ENCODE measurements at places on chromosomes 16 and 17. TPM values are rescaled to one million over a fixed set of nuclear protein-coding genes. Genes with fewer than 3 reads are reported as not detected.

Gene ASGR1
- total RNA-seq: 2.2 TPM

Gene LPO
- not detected for total RNA-seq

Gene TEKT1
- not detected for total RNA-seq

Gene KRTAP4-1
- total RNA-seq: not detected

Gene ENPP7
- total RNA-seq: 0.26 TPM

Gene HIC1
- total RNA-seq: 34.4 TPM

GRCh38 chr17:5331506-5331905 lies 49.4 kb downstream of the RABEP1 start:
- no peak for DNase-seq

DNA sequence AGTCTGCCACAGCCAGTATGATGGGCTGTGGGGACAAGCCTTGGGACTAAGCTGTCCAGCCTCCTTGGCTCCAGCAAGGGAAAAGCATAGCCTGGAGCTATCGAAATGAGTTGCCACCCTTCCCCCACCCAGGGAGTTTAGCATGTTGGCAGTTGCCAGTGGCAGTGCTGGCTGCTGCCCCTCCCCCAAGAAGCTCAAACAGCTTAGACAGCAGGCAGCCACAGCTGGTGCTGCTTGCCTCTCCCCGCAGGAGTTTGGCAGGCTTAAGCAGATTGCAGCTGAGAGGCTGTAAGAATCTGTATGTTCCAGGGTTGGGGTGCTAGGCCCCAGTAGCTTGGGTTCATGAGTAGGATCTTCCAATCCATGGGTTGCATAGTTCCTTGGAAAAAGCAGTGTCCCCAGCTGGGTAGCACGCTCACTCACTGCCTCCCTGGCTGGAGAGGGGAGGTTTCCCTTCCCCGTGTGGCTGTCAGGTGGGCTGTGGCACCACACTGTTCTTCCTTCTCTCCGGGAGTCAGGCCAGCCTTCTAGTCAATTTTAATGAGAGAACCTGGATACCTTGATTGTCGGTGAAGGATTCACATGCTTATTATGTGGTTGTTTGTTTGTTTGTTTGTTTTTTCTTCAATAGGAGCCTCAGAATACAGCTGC lies 506.1 kb downstream of the CDH11 start:
- DNase-seq: peak; percentile 57

- no peak for DNase-seq
Measured at GRCh38 chr16:91484-91883, 13.5 kb downstream of the MPG start.

DNA sequence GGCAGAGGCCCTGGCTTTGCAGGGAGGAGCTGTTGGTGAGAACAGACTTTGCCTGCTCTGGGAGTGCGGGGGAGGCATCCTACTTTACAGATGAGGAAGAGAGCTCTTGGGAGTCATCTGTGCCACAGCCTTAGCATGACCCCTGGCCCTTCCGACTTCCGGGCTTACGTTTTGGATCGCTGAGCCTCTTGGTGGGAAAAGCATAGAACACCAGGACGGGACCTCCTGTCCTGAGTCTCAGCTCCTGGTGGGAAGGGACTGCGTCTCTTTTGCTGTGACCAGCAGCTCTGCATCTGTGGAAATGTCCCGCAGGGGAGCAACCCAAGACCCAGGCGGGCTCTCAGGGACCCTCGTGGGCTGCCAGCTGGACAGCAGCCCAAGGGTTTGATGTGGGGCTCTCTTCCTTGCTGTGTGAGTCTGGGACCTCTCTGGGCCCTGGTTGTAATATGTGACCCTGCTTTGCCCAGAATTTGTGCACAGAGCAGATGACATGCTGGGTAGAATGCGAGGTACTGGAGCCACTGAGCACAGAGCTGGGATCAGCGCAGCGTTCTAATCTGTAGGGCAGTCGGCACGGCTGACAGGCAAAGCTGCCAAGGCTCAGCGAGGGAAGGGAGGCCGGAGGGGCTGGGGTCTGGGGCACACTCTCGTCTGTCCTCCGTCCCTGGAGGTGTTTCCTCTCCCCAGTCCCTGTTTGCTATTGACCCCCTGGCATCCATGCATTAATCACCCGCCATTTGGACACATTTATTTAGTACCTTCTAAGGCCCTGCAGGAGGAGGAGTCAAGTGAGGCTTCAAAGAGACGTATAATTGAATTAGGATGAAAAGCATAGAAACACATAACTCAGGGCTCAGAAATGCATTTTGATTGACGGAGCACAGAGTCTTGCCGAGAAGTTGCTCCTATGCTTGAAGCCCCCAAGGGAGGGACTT lies 64.0 kb downstream of the NT5M start:
- DNase-seq: no peak

DNA sequence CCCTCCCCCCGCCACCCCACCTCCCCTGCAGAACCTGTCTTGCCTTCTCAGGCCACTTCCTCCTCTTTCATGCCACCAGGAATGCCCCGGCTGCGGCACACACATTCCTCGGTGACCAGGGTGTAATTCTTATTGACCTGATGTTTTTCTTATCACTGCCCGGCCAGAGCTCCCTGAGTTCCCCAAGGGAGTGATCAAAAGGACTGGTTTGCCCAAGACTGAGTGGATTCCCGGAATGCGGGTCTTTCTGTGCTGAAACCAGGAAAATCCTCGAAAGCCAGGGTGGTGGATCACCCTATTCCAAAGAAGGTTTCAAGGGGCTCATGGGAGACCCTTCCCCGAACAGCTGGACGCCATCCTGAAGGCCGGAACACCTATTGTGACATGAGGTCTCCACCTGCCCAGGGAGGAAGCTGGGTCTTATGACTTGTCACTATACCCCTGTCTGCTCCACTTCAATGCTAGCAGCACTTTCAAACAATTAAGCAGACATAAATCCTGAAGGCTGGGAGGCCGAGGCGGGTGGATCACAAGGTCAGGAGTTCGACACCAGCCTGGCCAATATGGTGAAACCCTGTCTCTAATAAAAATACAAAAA lies 53.0 kb upstream of the RPL38 start:
- DNase-seq: peak; percentile 73

DNA sequence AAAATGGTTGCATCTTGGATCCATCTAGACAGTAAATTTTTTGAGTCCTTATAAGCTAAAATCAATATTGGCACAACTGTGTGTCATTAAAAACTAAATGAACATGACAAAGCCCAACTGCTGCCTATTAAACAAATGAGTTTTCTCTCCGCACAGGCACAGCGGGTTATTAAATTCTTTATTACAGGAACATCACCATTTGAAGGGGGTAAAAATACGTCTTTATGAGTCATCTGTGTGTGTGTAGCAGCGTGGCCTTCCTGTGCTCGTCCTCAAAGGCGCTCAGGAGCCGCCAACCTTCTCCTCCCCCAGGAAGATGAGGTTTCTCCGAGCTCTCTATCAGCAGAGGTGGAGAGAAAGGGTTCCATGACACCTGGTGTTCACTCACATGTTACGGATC lies 62.6 kb upstream of the SDK2 start:
- peak; percentile 43 for DNase-seq

- DNase-seq: no peak
Measured at GRCh38 chr17:17989618-17990017, 17.0 kb downstream of the DRC3 start.

DNA sequence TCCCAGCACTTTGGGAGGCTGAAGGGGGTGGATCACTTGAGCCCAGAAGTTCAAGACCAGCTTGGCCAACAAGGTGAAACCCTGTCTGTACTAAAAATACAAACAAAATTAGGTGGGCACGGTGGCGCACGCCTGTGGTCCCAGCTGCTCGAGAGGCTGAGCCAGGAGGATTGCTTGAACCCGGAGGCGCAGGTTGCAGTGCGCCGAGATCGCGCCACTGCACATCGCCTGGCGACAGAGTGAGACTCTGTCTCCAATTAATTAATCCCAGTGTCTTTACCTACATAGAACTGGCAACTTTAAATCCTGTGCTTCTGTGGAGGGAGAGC lies 1.5 kb upstream of the ELOB start:
- DNase-seq: peak; percentile 67

DNA sequence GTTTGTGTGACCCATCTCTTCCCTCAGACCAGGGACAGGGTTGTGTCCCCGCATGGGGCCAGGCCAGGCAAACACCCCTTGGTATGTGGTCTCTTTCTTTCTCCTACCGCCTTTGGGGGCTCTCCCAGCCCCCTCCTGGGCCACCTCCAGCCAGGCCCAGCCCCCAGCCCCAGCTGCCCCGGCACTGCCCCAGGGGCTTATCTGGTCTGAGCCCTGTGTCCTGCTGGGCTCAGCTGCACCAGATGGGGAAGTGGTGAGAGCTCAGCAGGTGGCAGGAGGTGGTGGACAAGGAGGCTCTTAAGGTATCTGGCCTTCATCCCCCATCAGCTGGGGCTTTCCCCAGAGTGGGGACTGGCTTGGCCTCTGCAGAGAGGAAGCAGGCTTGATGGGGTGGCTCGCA lies 8.7 kb downstream of the ADAM11 start:
- DNase-seq: no peak

DNA sequence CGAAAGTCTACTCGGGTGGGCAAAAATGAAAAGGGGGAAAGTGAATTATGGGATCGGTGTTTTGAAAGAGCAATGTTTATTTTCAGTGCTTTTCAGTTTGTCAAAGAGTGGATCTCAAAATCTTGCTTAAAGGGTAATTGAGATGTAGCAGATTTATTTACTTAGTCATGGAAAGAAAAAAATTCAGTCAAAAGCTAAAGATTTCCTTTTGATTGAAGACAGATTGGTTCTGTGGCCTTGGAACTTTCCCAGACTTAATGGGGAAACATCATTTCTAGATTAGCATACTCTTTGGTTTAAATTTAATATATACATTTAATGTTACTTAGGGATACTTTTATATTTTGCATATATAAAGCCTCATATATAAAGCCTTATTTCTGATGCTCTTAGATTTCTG lies 20.6 kb downstream of the PRKAR1A start:
- no peak for DNase-seq

DNA sequence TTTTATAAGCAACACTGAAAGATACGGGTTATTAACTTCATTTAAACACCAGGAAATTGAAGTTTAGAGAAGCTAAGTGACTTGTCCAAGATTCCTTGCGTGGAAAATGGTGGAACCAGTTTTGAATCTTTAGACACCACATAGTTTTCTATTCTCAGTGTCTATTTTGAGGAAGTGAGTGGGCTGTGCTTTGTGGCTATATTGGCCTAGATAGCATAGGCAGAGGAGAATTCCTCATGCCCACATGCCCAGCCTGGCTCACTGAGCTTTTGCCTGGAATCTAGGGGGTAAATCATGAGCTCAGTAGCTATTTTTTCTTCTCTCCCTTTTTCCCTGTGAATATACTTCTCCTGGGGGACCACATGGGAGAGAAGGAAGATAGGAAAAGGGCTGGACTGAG lies 431.3 kb downstream of the HS3ST3B1 start:
- DNase-seq: no peak
